ENCODE measurements at places on chromosomes 13 and 19. TPM values are rescaled to one million over a fixed set of nuclear protein-coding genes. Genes with fewer than 3 reads are reported as not detected.

- no peak overlapping the region for H3K27ac ChIP-seq
- no peaks in the 10 kb centered on the region for H3K27me3 ChIP-seq
- no peaks in the 10 kb centered on the region for H3K4me1 ChIP-seq
- DNase-seq, result no peak
- no peaks in the 10 kb centered on the region for H3K36me3 ChIP-seq
These were observed 7.8 kb downstream of the ZNF350 start for GRCh38 chr19:51978882-51979281.

DNA sequence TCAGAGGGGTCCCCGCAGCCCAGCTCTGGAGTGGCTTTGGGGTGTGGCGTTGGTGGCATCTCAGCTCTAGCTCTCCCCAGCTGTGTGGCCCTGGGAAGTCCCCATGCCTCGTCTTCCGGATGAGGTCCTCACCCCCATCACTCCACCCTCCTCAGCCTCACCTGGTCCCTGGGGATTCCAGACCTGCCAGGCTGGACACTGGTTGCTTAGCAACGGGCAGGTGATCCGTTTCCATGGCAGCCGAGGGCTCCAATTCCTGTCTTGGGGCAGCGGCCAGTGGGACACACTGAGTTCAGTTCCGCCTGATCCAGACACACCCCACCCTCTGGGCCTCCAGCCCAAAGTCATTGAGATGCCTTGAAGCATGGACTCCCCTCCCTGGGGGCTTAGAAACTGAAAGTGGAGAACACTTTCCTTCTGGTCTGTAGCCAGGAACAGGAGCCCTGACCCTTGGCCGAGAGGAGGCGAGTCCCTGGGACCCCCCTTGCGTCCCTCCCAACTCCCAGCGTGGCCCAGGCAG is 7.7 kb upstream of the MISP start:
- H3K36me3 ChIP-seq, result peaks cover 16% of the 10 kb centered on the region
- H3K4me1 ChIP-seq, result no peaks in the 10 kb centered on the region
- H3K27me3 ChIP-seq, result no peaks in the 10 kb centered on the region

GRCh38 chr19:40539070-40539469 is 37.6 kb upstream of the SHKBP1 start:
- no peak overlapping the region for H3K27ac ChIP-seq
- no peaks in the 10 kb centered on the region for H3K36me3 ChIP-seq

DNA sequence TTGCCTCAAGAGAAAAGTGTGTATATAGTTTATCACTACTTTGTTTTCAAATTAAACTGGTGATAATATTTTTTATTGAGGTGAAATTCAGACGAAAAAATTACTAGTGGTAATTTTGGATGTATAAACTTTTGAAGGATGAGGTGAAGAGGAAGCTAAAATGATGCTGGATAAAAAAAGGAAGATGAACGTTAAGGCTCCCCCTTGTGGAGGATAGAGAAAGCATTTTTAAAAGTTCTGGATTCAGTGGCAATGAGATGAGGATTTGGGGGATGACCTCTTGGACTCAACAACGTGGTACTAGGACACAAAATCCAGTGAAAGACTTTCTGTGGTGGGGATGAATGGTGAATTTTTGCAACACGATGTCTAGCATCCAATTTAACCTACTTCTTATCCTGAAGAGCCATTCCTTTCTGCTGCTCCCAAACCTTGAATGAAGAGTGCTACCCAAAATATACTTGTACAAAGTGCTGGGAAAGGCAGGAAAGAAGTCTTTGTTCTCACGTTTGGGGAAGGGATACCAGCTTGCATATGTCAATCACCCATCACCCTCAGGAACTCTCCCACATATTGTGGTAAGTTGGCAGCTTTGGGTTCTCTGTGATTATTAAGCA is 7.3 kb upstream of the SIGLEC5 start:
- no peak for DNase-seq
- H3K4me1 ChIP-seq, result no peaks in the 10 kb centered on the region
- H3K4me3 ChIP-seq, result no peak overlapping the region
- H3K36me3 ChIP-seq, result no peaks in the 10 kb centered on the region

- H3K27ac ChIP-seq, result no peak overlapping the region
- peaks cover 33% of the 10 kb centered on the region for H3K4me1 ChIP-seq
- no peaks in the 10 kb centered on the region for H3K27me3 ChIP-seq
- DNase-seq, result no peak
- H3K36me3 ChIP-seq, result peaks cover 11% of the 10 kb centered on the region
These were observed 22.7 kb downstream of the AKT2 start for GRCh38 chr19:40262422-40262821.

DNA sequence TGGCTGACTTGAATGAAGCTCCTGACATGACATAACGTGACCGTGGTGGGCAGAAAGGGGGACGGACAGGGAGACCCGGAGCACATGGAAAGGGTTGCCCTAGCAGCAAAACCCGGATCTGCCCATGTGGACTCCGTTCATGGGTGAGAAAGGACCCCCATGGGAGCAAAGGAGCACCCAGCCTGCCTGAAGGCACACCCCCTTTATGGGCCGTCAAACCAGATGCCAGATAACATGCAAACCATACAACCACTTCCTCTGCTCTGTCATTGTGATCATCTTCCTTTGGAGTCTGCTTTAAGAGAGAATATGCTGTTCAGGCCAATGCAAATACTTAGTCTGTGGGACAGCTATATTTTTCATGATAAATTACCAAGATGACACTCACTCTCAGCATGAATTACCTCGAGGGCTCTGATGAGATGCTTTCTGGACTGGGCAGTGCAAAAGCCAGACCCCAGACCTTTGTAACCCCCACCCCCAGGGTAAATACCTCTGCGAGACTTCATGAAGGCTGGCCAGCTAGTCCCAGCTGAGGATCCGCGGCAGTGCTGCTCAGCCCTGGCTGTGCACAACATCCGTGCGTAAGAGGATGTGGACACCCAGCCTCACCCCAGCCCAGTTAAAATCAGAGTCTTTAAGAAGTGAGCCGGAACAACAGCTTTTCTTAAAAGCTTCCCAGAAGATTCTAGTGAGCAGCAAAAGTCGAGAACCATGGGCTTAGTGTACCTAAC is 126.6 kb downstream of the USP12 start:
- H3K4me1 ChIP-seq, result no peaks in the 10 kb centered on the region
- no peak overlapping the region for H3K27ac ChIP-seq
- H3K27me3 ChIP-seq, result no peaks in the 10 kb centered on the region
- no peaks in the 10 kb centered on the region for H3K36me3 ChIP-seq

- H3K36me3 ChIP-seq, result peaks cover 6% of the 10 kb centered on the region
- no peak overlapping the region for H3K4me3 ChIP-seq
These were observed 92.1 kb downstream of the ABCC4 start for GRCh38 chr13:95209109-95209508.

GRCh38 chr19:16516381-16516780 is 20.2 kb downstream of the C19orf44 start:
- DNase-seq, result no peak
- no peak overlapping the region for H3K4me3 ChIP-seq
- no peak overlapping the region for H3K27ac ChIP-seq
- no peaks in the 10 kb centered on the region for H3K27me3 ChIP-seq
- peaks cover 63% of the 10 kb centered on the region for H3K36me3 ChIP-seq

GRCh38 chr13:109779074-109779473 is 7.3 kb downstream of the IRS2 start:
- peak overlapping the region; percentile 44 for H3K27ac ChIP-seq
- no peaks in the 10 kb centered on the region for H3K27me3 ChIP-seq
- peaks cover 65% of the 10 kb centered on the region for H3K4me1 ChIP-seq
- H3K36me3 ChIP-seq, result peaks cover 20% of the 10 kb centered on the region
- DNase-seq, result no peak

DNA sequence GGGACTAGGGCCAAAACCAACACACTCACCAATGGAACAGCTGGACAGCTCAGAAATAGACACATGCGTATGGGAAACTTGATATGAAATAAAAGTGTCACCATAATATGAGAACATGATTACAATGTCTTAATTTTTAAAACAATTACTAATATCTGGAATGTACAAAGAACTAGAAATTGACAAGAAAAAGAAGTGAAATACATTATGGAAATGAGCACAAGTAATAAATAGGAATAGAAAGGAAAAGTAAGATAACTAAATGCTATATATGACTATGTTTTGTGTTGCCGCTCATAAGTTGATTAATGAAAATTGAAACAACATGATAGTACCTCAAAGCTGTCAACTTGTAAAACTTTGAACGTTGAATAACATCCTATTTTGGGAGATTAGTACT is 801.1 kb downstream of the SLITRK5 start:
- H3K36me3 ChIP-seq, result no peaks in the 10 kb centered on the region
- no peak overlapping the region for H3K4me3 ChIP-seq
- H3K27ac ChIP-seq, result no peak overlapping the region
- H3K27me3 ChIP-seq, result no peaks in the 10 kb centered on the region

DNA sequence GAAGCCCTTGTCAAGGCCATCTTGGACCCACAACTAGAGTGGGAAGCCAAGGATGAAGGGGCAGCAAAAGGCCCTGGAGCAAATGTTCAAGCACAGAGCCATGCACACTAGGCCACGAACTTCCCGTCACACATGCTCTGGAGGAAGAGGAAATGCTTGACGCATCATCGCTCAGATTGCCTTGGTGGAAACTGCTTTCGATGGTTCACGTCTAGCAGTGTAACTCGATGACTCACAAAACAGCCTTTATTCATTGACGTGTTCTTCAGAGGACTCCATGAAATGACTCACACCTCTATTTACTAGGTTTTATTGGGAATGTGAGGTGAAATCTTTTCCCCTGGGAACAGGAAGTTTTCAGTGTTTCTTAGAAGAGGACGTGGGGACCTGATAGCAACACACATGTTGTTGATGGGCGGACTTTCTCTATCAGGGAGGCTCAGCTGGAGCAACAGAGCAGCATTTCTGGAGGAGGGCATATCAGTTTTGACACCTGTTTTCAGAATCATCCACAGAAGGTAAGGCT is 79.8 kb upstream of the FLT1 start:
- no peaks in the 10 kb centered on the region for H3K27me3 ChIP-seq
- H3K4me3 ChIP-seq, result no peak overlapping the region
- no peaks in the 10 kb centered on the region for H3K36me3 ChIP-seq
- H3K4me1 ChIP-seq, result no peaks in the 10 kb centered on the region
- DNase-seq, result no peak

GRCh38 chr13:30477346-30478195 is 11.8 kb upstream of the HMGB1 start:
- H3K4me3 ChIP-seq, result no peak overlapping the region
- H3K36me3 ChIP-seq, result no peaks in the 10 kb centered on the region
- no peak for DNase-seq
- no peaks in the 10 kb centered on the region for H3K27me3 ChIP-seq
- H3K27ac ChIP-seq, result no peak overlapping the region
- H3K4me1 ChIP-seq, result no peaks in the 10 kb centered on the region

DNA sequence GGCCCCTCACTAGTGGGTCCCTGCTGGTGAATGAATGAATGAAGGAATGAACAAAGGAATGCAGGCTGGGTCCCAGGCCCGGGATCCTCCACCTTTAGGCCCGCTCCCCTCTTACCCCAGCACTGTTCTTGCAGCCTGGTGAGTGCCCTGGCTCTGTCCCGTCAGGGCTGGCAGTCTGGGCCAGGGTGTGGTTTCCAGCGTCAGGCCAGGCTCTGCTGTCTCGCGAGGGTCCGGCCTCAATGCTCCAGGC is 317 bp downstream of the LYL1 start:
- no peak for DNase-seq
- H3K36me3 ChIP-seq, result no peaks in the 10 kb centered on the region
- H3K27ac ChIP-seq, result peak overlapping the region; percentile 77
- H3K4me3 ChIP-seq, result peak overlapping the region; percentile 46
- peaks cover 63% of the 10 kb centered on the region for H3K4me1 ChIP-seq
- H3K27me3 ChIP-seq, result no peaks in the 10 kb centered on the region

DNA sequence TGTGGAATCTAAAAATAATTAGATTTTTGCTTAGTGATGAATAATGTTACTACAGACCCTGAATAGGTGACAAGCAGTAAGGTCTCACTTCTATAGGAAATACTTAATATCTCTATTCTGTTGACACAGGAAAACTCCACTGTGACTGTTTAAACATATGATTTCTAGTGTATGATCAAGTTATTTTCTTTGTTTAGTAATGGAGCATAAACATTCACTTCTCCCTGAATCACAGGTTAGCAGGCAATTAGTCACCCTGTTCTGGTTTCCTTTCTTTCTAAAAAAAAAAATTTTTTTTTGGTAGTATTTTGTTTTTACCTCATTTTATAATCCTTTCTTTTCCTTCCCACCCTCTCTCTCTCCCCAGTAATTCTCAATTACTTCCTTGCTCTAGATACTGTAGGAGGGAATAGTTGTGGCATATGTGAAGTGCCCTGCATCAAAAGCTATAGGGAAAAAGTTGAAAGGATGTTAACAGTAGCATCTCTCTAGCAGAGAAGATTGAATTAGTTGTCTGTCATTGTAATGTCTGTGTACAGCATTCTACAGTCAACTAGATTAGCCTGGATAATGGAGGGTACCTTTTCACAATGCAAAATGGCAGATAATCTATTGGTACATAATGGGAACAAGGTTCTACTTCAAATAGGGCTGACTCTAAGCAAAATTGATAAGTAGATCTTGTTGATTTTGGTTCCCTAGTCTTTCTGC is 3.5 kb downstream of the HS6ST3 start:
- DNase-seq, result no peak
- H3K4me1 ChIP-seq, result peaks cover 15% of the 10 kb centered on the region
- no peak overlapping the region for H3K4me3 ChIP-seq
- no peak overlapping the region for H3K27ac ChIP-seq
- H3K27me3 ChIP-seq, result peaks cover 10% of the 10 kb centered on the region
- H3K36me3 ChIP-seq, result no peaks in the 10 kb centered on the region

DNA sequence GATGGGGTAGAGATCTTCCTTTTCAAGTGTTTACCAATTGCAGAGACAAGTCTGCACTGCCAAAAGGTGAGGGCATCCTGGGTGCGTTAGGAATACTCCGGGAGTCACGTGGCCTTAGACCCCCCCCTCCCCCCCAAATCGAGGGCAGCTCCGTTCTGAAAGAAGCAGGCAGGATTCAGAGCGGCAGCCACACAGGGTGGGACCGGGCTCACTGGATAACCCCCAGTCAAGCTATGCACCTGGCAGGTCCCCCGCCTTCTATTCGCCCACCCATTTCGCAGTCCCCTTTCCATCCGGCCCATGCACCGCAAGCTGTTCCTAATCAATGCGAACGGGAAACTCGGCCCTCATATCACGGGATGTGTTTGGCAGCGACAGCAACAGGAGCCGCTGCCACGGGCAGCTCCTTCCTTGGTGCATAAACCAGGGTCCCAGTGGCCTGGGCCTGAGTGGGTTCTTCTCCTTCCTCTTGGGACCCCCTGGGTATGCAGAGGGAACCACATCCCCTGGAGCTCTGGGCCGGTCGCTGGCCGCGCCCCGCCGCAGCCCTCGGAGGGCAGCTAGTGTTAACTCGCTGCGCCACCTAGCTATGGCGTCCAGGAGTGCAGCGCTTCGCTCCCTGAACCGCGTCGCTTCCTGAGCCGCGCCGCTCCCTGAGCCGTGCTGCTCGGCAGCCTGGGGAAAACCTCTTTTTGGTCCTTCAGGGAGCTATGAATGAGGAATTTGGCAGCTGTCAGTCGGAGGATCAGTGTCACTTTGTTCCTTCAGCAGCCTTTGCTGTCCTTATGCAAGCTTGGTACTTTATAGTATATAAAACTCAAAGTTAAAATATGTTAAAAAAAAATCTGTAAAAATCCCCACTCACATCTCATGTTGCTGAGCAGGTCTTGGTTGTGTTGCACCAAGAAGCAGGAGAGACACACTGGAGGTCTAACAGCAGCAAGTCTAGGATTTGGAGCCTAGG is 41.4 kb downstream of the LYL1 start:
- H3K27ac ChIP-seq, result peak overlapping the region; percentile 96
- peak overlapping the region; percentile 36 for H3K4me3 ChIP-seq
- H3K4me1 ChIP-seq, result peaks cover 99% of the 10 kb centered on the region
- DNase-seq, result no peak

GRCh38 chr13:111330066-111330610 is 9.7 kb downstream of the TEX29 start:
- DNase-seq, result peak; percentile 25
- no peaks in the 10 kb centered on the region for H3K4me1 ChIP-seq
- H3K27me3 ChIP-seq, result no peaks in the 10 kb centered on the region
- H3K36me3 ChIP-seq, result no peaks in the 10 kb centered on the region

The COX7A1 gene
- total RNA-seq, result 33.1 TPM

The IFNL1 gene
- not detected for total RNA-seq

The SMIM24 gene
- total RNA-seq, result not detected

The ZNF584 gene
- total RNA-seq, result 16.7 TPM

The ERVK3-1 gene
- 45.9 TPM for total RNA-seq
